Hematopoietic multipotent progenitor cell treated with erythropoietin and hydrocortisone succinate and interleukin-3 and kit ligand, for 15 days (in vitro differentiated cells): ENCODE measurements at places on chromosomes 16 and 17.

DNA sequence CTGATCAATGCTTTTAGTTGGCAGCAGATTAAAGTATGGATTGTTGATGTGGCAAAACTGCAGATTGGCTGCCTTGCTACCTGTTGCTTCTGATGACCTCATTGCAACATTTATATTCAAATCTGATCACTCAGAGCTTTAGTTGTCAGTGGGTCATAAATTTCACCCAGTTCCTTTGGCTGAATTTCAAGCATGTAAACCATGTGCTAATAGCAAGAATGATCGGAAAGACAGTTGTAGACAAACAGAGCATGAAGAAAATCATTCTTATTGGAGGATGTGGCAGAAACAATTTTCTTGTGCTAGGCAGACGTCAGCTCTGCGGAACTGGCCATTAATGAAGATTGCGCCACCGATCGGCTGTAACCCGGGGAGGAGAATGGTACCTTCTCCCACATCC lies 346.6 kb upstream of the EEF2KMT start:
- no peak for DNase-seq

DNA sequence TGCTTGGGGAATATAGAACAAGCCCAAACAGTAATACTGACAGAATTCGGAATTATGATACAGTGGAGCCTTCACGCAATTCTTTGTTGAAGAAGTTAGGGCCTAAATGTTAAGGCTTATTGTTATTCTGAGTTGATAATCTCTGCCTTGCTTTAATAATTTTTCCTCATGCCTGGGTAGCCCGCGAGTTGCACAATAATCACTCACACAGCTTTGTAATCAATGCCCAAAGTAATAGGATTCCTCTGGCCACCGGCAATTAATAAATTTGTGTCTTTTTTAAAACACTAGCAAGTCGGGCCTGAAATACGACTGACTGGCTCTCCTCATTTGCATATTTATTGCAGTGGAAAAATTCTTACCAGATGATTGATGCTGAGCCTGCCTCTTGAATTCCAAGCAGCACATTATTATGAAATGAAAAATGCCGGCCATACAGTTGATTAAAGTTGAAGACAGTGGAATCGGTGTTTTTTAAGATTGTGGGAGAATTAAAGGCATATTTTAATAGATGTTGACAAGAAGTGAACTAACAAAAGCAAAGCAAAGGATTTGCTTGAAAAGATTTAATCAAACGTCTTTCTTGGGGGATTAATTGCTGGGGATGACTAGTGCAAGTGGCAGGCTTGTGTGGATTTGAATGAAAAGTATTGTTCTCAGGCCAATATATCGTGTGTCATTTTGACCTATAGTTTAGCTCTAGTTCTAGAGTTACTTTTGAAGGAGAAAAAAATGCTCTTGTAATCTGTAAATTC lies 30.2 kb downstream of the AATF start:
- no peak for DNase-seq

DNA sequence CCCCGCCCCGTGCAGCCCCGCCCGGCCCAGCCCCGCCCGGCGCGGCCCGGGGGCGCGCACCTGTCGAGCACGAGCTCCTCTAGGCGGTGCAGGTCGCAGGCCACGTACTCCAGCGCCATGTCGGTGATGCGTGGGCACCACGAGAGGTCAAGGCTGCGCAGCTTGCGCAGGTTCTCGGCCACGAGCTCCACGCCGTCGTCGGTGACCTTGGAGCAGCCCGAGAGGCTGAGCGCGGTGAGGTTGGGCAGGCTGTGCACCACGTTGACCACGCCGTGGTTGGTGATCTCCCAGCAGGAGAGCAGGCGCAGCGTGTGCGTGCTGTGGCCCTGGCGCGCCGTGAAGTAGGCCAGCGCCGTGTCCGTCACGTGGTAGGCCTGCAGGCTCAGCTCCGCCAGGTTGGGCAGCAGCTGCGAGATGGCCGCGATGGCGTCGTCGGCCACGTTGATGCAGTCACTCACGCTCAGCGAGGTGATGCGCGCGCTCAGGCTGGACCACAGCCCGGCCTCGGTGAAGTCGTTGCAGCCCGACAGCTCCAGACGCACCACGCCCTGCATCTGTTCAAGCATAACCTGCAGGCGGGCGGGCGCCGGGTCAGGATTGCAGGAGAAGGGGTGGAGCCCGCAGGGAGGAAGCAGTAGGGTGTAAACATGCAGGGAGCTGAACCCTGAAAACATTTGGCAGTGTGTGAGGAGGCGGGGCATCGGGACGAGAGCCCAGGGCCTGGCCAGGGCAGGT lies 5.3 kb upstream of the WDR24 start:
- no peak for DNase-seq

DNA sequence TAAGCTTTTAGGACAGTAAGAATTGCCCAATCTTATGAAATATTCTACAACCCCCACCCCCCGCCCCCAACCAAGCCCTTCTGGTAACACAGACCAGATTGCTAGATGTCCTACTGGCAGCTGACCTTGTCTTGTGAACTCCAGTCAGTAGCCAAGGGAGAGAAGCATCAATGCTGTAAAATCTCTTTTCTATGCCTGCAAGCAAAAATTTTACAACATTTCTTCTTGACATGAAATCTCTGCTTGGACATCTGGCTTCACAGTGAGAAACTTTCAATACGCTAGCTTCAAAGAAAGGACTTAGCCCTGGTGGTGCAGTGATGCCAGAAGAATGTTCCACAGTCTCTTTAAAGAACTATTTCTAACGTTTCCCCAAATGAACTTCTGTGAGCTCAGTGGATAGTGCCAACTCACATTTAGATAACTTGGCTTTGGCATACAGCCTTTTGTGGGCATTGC lies 169.3 kb upstream of the AXIN2 start:
- no peak for DNase-seq

DNA sequence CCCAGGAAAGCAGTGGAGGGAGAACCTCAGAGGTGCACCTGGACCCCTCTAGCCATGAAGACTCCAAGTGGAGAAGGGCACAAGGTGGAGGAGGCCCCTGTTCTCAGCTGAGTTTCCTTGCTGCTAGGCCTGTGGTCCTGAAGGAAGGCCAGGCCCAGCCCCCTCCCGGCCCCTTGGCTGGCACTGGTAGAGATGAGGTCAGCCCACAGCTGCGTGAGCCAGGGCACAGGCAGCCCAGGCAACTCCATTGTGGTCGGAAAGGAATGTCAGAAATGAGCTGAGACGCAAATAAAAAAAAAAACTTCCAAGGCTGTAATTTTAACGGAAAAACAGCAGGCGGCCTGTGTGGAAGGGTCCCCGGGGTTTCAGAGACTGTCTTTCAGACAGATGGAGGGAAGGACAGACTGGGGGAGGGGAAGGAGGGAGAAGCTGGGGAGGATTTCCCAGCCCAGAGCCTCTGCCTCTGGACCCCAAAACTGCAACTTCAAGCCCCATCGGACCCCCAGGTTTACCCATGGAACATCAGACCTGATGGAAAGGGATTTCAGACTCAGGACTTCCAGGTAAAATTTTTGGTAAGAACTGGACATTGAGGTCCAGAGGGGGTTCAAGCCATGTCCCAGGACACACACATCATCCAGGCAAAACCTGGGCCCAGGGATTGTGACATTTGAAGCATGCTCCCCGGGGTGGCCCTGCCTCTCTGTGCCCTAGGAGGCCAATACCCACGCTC lies 25.6 kb upstream of the MRPS23 start:
- no peak for DNase-seq

- no peak for DNase-seq
Observed at GRCh38 chr16:1028056-1028455, 44.5 kb upstream of the SSTR5 start.
